ENCODE measurements at places on chromosomes 1 and 21.
A peak's percentile ranks its signal among the peaks of the same experiment; 100 is the strongest.

DNA sequence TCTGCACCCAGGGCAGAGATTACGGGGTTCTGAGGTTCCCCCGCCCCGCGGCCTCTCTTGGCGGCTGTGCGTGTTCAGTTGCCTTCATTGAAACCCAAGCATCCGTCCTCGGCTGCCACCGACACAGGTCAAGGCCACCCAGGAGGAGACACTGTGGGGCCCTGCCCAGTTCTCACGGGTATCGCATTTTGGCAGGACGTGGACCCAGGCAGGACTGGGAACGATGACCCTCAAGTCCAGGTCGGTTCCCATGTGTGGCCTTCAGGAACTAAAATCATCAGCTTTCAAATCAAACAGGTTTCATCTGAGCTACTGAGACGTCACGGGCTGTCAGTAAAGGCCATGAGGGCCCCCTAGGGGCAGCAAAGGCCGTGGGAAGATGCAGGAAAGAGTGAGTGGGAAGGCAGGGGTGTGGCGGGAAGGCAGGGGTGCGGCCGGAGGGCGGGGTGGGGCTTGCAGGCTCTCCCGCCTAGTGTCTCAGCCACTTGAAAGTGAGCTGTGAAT lies 7.0 kb upstream of the C1orf174 start:
- no peak for DNase-seq

DNA sequence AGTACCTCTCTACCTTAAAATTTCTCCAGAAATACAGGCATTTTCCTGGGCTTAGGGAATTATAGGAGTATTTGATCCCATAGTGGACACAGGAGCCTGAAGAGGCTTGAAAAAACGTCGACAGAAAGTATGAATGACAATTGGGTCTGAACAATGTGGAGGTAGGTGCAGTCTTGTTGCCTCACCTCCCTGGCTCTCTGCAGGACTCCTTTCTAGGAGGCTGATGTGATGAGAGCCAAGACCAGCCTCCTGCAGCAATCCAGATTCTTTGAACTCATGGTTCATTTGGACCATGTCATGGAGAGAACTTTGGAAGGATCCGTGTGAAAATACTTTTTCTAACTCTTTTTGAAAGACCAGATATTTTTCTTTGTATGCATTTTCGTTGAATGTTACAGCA lies 50.5 kb upstream of the MTF2 start:
- DNase-seq: no peak

DNA sequence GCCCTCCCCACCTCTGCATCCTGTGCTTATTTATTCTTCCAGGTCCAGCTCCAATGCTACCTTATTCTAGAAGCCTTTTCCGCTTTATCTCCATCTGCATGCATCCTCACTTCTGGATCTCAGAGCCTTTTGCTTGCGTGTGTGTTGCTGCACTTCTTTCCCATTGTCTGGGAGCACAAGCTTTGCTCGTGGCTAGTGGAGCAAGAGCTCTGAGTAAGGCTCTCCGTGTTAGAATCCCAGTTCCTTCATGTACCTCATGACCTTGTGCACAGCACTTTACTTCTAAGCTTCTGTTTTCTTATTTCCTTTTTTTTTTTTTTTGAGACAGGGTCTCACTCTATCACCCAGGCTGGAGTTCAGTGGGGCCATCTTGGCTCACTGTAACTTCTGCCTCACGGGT lies 140.0 kb upstream of the POU3F1 start:
- no peak for DNase-seq

DNA sequence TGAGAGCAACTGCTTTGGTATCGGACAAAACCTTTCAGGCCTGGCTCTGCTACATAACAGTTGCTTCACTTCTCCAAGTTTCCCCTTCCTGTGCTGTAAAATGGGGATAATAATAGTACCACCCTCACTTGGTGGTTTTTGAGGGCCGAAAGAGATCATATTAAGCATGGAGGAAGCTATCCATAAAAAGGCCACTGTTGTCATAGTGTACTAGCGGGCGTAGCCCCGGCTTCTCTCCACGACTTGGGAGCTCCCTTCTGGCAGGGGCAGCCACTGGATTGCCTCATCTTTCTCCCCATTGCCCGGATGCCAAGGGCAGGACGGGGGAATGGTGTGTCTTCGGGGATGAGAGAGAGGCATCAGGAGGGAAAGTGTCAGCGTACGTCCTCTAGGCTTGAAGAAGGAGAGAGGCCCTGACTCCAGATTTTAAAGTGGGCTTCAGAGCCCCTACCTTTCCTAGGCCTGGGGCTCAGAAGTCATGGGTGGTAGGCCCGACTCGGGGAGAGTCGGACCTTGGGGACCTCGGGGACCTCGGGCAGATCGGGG lies 548 bp upstream of the MFSD2A start:
- no peak for DNase-seq

GRCh38 chr21:26686278-26686677 lies 113.2 kb upstream of the CYYR1 start:
- peak; percentile 48 for DNase-seq

DNA sequence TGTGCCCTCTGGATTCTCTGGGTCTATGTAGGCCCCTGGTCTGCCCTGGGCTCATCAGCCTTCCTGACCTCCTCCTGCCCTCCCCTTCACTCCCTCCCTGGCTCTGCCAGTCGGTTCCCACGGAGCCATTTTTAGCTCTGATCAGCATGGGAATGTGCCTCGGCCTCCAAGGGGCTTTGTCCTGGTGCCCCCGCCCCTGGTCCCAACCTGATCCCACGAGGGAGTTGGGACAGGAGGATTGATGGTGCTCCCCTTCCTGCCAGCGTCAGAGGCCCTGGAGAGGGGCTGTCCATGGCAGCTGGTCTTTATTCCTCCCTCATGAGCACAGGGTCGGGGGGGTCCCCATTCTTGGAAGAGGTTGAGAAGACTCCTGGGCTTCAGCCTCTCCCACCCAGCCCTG lies 24.9 kb downstream of the ETNK2 start:
- DNase-seq: no peak

- no peak for DNase-seq
Observed at GRCh38 chr1:116015679-116016078, 39.4 kb downstream of the SLC22A15 start.

GRCh38 chr1:62209931-62210595 lies 15.4 kb downstream of the L1TD1 start:
- peak; percentile 76 for DNase-seq

DNA sequence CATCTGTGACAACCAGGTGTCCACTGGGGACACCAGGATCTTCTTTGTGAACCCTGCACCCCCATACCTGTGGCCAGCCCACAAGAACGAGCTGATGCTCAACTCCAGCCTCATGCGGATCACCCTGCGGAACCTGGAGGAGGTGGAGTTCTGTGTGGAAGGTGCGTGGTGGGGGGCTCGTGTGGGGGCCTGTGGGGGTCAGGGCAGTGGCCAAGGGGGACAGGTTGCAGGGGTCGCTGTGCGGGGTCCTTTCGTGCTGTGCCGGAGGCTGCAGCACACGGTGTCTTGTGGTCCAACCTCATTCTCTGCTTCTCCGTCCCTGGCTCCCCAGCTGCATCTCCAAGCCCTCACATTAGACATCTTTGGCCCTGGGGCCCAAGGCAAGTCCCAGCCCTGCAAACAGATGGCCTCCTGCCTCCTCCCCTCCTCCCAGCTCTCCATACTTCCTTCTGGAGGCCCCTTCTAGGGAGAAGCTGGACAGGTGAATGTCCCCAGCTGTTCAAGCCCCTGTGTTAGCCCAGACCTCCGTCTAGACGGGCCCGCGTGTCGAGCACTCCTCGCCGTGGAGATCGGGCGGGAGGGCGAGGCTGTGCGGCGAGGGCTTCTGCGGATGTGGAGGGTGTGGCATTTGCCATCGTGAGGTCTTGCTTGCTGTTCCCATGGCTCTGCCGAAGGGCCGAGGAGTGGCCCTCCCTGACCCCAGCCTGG lies 2.5 kb downstream of the AGRN start:
- DNase-seq: no peak

DNA sequence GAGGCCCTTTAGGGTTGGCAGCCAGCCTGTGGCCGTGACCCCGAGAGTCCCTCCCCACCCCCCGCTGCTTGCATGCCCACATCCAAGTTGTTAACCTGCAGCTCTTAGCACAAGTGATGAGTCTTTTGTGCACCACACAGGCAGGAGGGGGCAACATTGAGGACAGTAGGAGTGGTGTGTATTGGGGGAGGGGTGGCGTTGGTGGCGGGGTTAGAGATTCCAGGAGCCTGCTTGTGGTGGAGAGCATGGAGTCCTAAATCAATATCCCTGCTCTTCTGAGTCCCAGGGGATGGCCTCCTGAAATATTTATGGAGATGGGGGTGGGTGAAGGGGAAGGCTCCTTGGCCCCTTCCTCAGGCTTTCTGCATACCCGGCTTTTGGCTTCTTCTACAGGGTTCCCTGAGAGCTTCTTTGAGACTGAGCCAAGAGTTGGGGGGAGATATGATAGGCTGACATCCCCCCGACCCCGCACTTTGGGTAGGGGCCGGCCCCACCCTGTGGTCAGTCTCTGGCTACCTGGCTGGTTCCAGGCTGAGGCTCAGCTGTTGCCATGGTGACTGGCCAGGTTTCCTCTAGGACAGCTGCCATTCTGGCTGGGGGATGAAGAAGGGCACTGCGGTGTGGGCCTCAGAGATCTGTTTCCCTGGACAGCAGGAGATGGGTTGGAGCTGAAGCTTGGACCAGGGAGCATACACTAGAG lies 5.0 kb downstream of the CHRNB2 start:
- DNase-seq: no peak

GRCh38 chr1:162161916-162162550 lies 92.5 kb downstream of the NOS1AP start:
- no peak for DNase-seq

- DNase-seq: no peak
Observed at GRCh38 chr1:189431447-189431846, 1046.2 kb downstream of the BRINP3 start.

GRCh38 chr1:107653005-107653404 lies 312.0 kb downstream of the VAV3 start:
- DNase-seq: no peak

DNA sequence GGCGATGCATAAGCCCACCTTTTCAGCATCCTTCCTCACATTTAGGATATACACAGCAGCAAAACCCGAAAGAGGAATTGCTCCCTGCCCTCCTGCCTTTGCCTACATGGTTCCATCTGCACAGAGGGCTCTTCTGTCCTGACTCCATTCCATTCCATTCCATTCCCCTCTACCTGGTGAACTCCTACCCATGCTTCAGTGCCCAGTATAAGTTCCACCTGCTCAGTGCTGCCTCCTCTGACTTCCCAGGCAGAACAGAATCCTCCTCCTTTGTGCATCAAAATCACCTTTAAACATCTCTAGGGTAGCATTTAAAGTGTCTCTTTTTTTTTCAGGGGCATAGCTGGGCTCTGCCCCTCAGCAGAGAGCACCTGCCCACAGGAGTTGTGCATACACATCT lies 112.9 kb downstream of the PCNX2 start:
- no peak for DNase-seq
